Stimulated activated CD8-positive, alpha-beta memory T cell treated with anti-CD3 and anti-CD28 coated beads, Interleukin-4, amount 100 ng/mL, for 1 hour (primary cell): ENCODE measurements at places on chromosomes 3 and 15.

- no peak for DNase-seq
These were observed 10.8 kb downstream of the PLXND1 start for GRCh38 chr3:129595544-129596193.

DNA sequence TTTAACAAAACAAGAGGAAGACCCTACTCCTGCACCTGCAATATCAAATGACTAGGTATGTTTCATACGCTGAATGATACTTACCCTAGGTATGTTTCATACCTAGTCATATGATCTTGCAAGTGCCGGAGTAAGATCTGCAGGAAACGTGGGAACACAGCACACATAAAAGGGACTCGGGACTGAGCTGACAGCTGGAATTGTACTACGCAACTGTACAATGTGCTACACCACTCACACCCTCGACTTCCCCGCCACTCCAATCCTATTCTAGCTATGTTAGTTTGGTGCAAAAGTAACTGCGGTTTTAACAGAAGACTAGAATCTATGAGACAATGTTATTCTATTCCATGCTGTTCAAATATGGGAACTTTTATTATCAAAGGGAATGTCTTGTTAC lies 22.0 kb downstream of the CRBN start:
- no peak for DNase-seq

DNA sequence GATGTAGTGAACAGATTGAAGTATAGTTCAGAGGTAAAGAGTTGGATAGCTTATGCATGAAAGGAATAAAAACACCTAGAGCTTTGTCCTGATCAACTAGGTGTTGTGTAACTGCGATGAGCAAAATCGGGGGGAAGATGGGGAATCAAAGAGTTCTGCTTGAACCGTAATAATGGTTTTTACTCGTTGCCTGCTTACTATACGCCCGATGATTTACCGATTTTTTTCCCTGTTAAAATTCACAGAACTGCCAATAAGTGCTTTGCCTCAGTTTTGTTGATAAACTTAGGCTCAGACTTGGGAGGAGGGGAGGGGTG lies 783 bp upstream of the DNAJB11 start:
- no peak for DNase-seq

GRCh38 chr3:80244390-80244789 lies 476.6 kb upstream of the ROBO1 start:
- no peak for DNase-seq

DNA sequence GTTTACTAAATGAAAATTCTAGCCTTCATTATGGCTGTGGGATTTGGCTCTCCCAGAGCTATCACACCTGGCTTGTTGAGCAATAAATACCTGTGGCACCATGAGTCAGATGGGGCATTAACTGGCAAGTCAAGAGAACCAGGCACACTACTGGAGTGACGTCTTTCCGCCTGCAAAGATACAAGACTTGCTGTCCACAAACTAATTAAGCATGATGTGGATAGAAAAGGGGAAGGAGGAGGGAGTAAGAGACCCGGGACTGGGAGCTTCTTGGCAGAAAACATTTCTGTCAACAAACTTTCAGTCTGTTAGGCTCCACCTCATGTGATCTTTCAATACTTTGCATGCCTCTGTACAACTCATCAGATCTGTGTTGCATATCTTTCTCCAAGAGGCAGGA lies 56.5 kb downstream of the CLDN1 start:
- DNase-seq, result no peak

- no peak for DNase-seq
These were observed 31.7 kb downstream of the BTLA start for GRCh38 chr3:112467539-112467938.

GRCh38 chr3:73271-73670 lies 123.3 kb upstream of the CHL1 start:
- DNase-seq, result no peak

- peak; percentile 54 for DNase-seq
These were observed 24.9 kb upstream of the SIAH2 start for GRCh38 chr3:150787741-150788370.
